Neuronal stem cell (in vitro differentiated cells): ENCODE measurements at places on chromosomes 2 and 18.
A peak's percentile ranks its signal among the peaks of the same experiment; 100 is the strongest.

- no peaks in the 10 kb centered on the region for H3K36me3 ChIP-seq
- H3K27ac ChIP-seq: no peak overlapping the region
- no peaks in the 10 kb centered on the region for H3K27me3 ChIP-seq
- no peak overlapping the region for H3K4me3 ChIP-seq
- no peak for DNase-seq
Measured at GRCh38 chr2:99659874-99660273, 170.1 kb upstream of the REV1 start.

- H3K4me3 ChIP-seq: no peak overlapping the region
- H3K27me3 ChIP-seq: no peaks in the 10 kb centered on the region
- no peaks in the 10 kb centered on the region for H3K36me3 ChIP-seq
- no peak overlapping the region for H3K27ac ChIP-seq
Measured at GRCh38 chr18:5601188-5601624, 57.4 kb upstream of the EPB41L3 start.

DNA sequence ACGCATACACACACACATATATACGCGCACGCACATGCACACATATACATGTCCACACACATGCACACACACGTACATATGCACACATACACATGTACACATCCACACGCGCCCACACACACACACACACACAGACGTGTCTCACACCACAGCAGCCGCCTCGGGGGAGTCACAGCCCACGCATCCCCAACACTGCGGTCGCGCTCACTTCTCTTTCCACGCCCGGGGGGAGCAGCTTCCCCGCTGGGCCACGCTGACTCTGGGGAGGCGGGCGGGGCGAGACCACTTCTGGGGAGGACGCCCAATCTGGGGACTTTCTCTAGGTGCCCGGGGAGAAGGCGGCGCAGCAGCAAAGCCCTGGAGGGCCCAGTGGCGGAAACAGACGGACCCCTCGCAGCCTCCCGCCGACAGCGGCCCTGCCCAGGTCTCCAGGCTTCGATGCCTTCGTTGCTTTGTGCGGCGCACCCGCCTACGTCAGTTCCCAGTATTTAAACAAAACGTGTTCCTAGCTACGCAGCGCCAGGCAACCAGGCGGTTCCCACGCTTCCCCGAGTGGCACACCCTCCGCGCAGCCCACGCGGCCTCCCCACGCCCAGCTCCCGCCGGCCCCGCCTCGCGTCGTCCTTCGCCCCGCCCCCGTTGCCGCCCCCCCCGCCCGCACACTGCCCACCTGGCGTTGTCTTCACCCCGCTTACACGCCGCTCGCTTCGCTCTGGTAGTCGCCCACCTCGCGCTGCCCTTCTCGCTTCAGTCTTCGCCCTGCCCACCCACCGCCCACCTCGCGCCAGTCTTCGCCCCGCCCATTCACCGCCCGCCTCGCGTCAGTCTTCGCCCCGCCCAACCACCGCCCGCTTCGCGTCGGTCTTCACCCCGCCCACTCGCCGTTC, 810 bp upstream of the RBFA start:
- H3K4me1 ChIP-seq: peaks cover 7% of the 10 kb centered on the region
- no peak for DNase-seq
- H3K27ac ChIP-seq: peak overlapping the region; percentile 64
- H3K36me3 ChIP-seq: peaks cover 17% of the 10 kb centered on the region
- peak overlapping the region; percentile 85 for H3K4me3 ChIP-seq
- H3K27me3 ChIP-seq: no peaks in the 10 kb centered on the region

GRCh38 chr2:121454549-121455090, 76.1 kb upstream of the RNU4ATAC start:
- H3K4me1 ChIP-seq: no peaks in the 10 kb centered on the region
- no peak overlapping the region for H3K4me3 ChIP-seq
- peaks cover 4% of the 10 kb centered on the region for H3K36me3 ChIP-seq
- no peaks in the 10 kb centered on the region for H3K27me3 ChIP-seq
- H3K27ac ChIP-seq: no peak overlapping the region
- DNase-seq: no peak
